Gastrocnemius medialis (tissue), 4 donors: ENCODE measurements at places on chromosomes 3 and 15. TPM values are rescaled to one million over a fixed set of nuclear protein-coding genes. Genes with fewer than 3 reads are reported as not detected.

GOLGA8S gene
- total RNA-seq, result not detected

SERINC4 gene
- not detected for total RNA-seq

TPRA1 gene
- 29.2 TPM for total RNA-seq

LIPC gene
- not detected for total RNA-seq

CCK gene
- total RNA-seq, result not detected

GHSR gene
- not detected for total RNA-seq

BTLA gene
- total RNA-seq, result not detected

IL5RA gene
- total RNA-seq, result not detected

LYZL4 gene
- total RNA-seq, result not detected

FGF7 gene
- 1.3 TPM for total RNA-seq

ISLR gene
- 23.3 TPM for total RNA-seq

SEMA3B gene
- 1.8 TPM for total RNA-seq

SLC12A8 gene
- total RNA-seq, result not detected

RNU5B-1 gene
- not detected for total RNA-seq
